ENCODE measurements at places on chromosomes 11 and 22. TPM values are rescaled to one million over a fixed set of nuclear protein-coding genes. Genes with fewer than 3 reads are reported as not detected.
A peak's percentile ranks its signal among the peaks of the same experiment; 100 is the strongest.

DNA sequence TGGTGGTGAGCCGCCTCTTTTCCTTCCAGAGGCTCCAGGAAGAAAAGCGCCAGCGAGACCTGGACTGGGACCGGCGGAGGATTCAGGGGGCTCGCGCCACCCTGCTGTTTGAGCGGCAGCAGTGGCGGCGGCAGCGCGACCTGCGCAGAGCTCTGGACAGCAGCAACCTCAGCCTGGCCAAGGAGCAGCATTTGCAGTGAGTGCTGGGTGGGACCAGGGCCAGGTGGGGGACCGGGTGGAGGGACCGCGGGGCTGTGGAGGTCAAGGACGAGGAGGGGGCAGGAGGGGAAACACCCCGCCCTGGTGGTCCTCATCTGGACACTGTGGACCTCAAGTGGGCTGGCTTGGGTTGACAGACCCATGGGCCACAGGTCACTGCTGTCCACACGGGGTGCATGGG lies 17.4 kb downstream of the RIBC2 start:
- no peak overlapping the region for H3K27ac ChIP-seq
- no peaks in the 10 kb centered on the region for H3K27me3 ChIP-seq
- no peak overlapping the region for H3K4me3 ChIP-seq
- no peaks in the 10 kb centered on the region for H3K4me1 ChIP-seq

DNA sequence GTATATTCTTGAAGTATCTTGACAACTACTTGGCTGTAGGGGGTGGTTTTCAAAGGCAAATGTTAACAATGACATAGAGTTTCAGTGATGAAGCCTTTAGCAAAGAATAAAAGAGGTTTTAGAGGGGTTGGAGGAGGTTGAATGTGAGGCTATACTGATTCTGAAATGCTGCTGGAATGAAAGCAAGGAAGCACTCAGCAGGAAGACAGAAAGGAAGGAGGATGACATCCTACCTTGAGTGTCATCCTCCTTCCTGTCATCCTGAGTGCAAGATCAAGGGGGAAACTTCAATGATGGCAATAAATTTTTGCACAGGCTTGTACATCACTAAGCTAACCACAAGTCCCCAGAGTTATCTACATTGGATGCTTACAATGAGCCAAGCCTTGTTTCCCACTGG lies 120.5 kb downstream of the APIP start:
- no peaks in the 10 kb centered on the region for H3K4me1 ChIP-seq
- DNase-seq = no peak
- H3K27ac ChIP-seq = no peak overlapping the region

DNA sequence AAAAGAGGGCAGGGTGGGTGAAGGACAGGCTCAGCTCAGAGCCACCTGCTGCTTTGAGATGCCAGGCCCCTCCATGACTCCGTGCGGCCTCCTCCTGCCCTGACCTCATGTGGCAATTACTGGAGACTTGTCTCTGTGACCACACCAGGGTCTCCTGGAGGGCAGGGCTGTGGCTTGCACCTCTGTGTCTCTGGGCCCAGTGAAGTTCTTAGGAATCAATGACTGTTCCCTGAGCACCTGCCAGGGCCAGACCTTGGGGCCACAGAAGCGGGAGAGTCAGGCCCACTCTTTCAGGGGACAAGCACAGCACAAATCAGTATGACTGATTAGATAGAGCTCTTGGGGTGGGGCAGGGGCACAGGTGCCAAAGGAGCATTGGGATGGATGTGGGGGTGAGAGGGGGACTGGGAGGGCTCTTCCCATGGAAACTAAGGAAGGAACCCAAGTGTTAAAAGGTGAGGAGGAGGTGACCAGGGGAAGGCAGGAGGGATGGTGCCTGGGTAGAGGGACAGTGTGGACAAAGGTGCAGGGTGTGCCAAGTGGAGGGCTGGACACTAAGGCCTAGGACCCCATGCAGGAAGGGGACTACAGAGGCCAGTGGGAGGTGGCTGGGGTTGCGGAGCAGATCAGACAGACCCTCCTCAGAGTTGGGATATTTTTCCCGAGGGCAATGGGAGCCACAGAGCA lies 77.3 kb upstream of the SHISAL1 start:
- no peaks in the 10 kb centered on the region for H3K36me3 ChIP-seq
- H3K27me3 ChIP-seq = no peaks in the 10 kb centered on the region
- H3K4me3 ChIP-seq = no peak overlapping the region
- DNase-seq = peak; percentile 56
- H3K27ac ChIP-seq = no peak overlapping the region
- H3K4me1 ChIP-seq = no peaks in the 10 kb centered on the region

GRCh38 chr22:29700900-29701154 lies 19.0 kb upstream of the CABP7 start:
- no peaks in the 10 kb centered on the region for H3K27me3 ChIP-seq
- no peak overlapping the region for H3K4me3 ChIP-seq
- DNase-seq = no peak

DNA sequence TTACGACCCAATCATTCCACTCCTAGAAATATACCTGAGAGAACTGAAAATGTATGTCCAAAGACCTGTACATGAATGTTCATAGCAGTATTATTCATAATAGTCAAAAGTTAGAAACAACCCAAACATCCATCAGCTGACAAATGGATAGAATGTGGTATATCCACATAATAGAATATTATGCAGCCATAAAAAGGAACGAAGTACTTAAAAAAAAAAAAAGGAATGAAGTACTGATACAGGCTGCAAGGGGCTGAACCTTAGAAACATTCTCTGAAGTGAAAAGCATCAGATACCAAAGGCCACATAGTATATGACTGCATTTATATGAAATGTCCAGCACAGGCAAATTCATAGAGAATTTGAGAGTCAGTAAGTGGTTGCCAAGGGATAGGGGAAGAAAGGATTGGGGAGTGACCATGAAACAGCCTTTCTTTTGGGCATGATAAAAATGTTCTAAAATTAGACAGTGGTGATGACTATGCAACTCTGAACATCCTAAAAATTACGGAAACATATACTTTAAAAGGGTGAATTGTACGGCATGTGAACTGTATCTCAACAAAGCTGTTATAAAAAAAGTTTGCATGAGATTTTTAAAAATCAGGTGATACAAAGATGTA lies 1.8 kb downstream of the TPST2 start:
- no peaks in the 10 kb centered on the region for H3K4me1 ChIP-seq
- no peak overlapping the region for H3K4me3 ChIP-seq
- H3K27ac ChIP-seq = no peak overlapping the region
- DNase-seq = no peak

GRCh38 chr11:73398132-73398526 lies 21.9 kb downstream of the RELT start:
- H3K4me1 ChIP-seq = no peaks in the 10 kb centered on the region
- H3K27ac ChIP-seq = no peak overlapping the region
- DNase-seq = no peak
- no peak overlapping the region for H3K4me3 ChIP-seq

GRCh38 chr11:102026959-102027358 lies 20.3 kb upstream of the CFAP300 start:
- H3K4me1 ChIP-seq = no peaks in the 10 kb centered on the region
- no peak overlapping the region for H3K4me3 ChIP-seq
- H3K27me3 ChIP-seq = no peaks in the 10 kb centered on the region
- no peaks in the 10 kb centered on the region for H3K36me3 ChIP-seq
- H3K27ac ChIP-seq = no peak overlapping the region

GRCh38 chr11:17930544-17931125 lies 82.2 kb downstream of the SERGEF start:
- no peak for DNase-seq
- no peaks in the 10 kb centered on the region for H3K27me3 ChIP-seq
- no peak overlapping the region for H3K27ac ChIP-seq
- peaks cover 2% of the 10 kb centered on the region for H3K36me3 ChIP-seq
- no peaks in the 10 kb centered on the region for H3K4me1 ChIP-seq

GRCh38 chr22:25172153-25172552 lies 27.5 kb upstream of the CRYBB3 start:
- H3K36me3 ChIP-seq = no peaks in the 10 kb centered on the region
- H3K27ac ChIP-seq = no peak overlapping the region
- no peaks in the 10 kb centered on the region for H3K4me1 ChIP-seq
- no peaks in the 10 kb centered on the region for H3K27me3 ChIP-seq
- no peak for DNase-seq
- no peak overlapping the region for H3K4me3 ChIP-seq

GRCh38 chr22:23180301-23180892 lies at the start of gene BCR:
Gene BCR, plus strand, starts transcription at chr22:23180509. Its CDS starts 452 bp downstream, at chr22:23180961.
- no peaks in the 10 kb centered on the region for H3K4me1 ChIP-seq
- peak within 1 kb of the TSS; percentile 68 for H3K4me3 ChIP-seq
- H3K27ac ChIP-seq = peak within 1 kb of the TSS; percentile 46
- H3K36me3 ChIP-seq = no peaks in the 10 kb centered on the region

DNA sequence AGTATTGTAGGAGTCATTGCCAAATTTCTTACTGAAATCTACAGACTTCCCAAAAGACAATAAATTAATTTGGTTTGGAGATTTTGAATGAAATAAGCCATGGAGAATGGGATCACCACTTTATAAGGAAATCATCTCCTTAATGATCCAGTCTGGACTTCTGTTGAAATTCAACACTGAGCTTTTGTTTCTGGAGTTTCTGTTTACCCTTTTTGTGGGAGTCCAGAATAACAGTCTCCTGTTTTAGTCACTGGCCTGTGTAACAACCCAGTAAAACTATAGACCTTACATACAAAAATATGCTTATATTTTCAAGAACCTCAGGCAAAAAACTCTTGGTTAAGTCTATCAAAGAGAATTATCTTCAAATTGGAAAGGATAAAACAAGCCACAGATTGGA lies 321.7 kb upstream of the PLET1 start:
- H3K4me1 ChIP-seq = no peaks in the 10 kb centered on the region
- no peaks in the 10 kb centered on the region for H3K36me3 ChIP-seq
- DNase-seq = no peak
- no peaks in the 10 kb centered on the region for H3K27me3 ChIP-seq
- H3K27ac ChIP-seq = no peak overlapping the region
- H3K4me3 ChIP-seq = no peak overlapping the region

- peaks cover 3% of the 10 kb centered on the region for H3K36me3 ChIP-seq
- no peaks in the 10 kb centered on the region for H3K4me1 ChIP-seq
- no peak overlapping the region for H3K4me3 ChIP-seq
- H3K27me3 ChIP-seq = no peaks in the 10 kb centered on the region
- no peak for DNase-seq
- H3K27ac ChIP-seq = no peak overlapping the region
These were observed 17.2 kb downstream of the DLAT start for GRCh38 chr11:112042161-112042960.

DNA sequence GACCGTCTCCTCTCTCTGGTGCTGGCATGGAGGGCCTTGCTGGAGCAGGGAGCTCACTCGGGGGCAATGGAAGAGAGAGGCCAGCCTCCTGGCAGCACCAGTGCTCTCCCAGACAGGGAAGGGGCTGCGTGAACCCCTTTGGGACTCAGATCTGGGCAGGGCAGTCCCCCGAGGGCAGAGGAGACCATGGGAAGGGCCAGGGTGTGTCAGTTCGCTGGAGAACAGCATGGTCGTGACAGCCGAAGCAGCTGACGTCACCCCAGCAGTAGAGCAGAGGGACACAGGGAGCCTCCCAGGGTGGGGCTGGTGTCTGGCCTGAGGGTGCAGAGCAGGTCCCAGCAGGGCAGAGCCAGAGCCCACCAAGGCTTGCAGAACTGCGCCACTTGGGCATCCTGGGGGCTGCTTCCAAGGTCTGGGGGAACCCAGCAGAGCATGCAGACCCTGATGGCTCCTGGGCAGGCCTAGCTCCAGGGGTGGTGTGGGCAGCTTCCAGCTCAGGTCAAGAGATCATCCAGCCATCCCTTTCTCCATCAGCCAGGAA lies 71.0 kb upstream of the KCNQ1OT1 start:
- no peak overlapping the region for H3K27ac ChIP-seq
- H3K36me3 ChIP-seq = no peaks in the 10 kb centered on the region
- H3K4me3 ChIP-seq = no peak overlapping the region
- H3K4me1 ChIP-seq = no peaks in the 10 kb centered on the region
- DNase-seq = peak; percentile 29

GRCh38 chr11:1087961-1088926 lies 13.6 kb downstream of the MUC2 start:
- H3K36me3 ChIP-seq = no peaks in the 10 kb centered on the region
- H3K27me3 ChIP-seq = no peaks in the 10 kb centered on the region
- no peaks in the 10 kb centered on the region for H3K4me1 ChIP-seq
- no peak overlapping the region for H3K27ac ChIP-seq
- peak; percentile 57 for DNase-seq

- no peaks in the 10 kb centered on the region for H3K36me3 ChIP-seq
- H3K27ac ChIP-seq = no peak overlapping the region
- no peaks in the 10 kb centered on the region for H3K4me1 ChIP-seq
- no peak for DNase-seq
These were observed 322.7 kb downstream of the CADM1 start for GRCh38 chr11:115181538-115181937.

Gene OR51B2
- not detected for total RNA-seq

Gene CRYAB
- total RNA-seq = 323 TPM

Gene DDI1
- not detected for total RNA-seq

Gene DHCR7
- 27.8 TPM for total RNA-seq

Gene LARGE1
- 52.5 TPM for total RNA-seq

Gene PKDREJ
- total RNA-seq = not detected
